Activated CD8-positive, alpha-beta T cell treated with anti-CD3 and anti-CD28 coated beads for 36 hours (primary cell): ENCODE measurements at places on chromosomes 16 and 17.

- no peak for DNase-seq
Measured at GRCh38 chr17:78351449-78352006, 8.3 kb downstream of the SOCS3 start.

DNA sequence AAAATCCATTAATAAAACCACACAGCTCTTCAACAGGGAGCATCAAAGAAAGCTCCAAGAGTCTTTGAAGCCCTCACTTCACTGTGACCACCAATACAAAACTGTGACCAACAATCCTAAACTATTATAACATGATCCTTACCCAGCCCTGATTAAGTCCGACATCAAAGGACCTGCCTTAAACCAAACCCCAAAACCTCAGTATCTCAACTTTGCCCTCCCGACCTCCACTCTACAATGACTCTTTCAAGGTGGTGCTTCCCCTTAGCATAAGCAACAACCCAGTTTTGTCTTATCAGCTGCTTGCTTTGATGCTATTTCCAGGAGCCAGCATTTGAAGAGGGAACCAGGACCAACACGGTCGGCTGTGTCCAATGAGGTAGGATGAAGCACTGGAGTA is 8.5 kb upstream of the PRSS22 start:
- DNase-seq, result no peak

DNA sequence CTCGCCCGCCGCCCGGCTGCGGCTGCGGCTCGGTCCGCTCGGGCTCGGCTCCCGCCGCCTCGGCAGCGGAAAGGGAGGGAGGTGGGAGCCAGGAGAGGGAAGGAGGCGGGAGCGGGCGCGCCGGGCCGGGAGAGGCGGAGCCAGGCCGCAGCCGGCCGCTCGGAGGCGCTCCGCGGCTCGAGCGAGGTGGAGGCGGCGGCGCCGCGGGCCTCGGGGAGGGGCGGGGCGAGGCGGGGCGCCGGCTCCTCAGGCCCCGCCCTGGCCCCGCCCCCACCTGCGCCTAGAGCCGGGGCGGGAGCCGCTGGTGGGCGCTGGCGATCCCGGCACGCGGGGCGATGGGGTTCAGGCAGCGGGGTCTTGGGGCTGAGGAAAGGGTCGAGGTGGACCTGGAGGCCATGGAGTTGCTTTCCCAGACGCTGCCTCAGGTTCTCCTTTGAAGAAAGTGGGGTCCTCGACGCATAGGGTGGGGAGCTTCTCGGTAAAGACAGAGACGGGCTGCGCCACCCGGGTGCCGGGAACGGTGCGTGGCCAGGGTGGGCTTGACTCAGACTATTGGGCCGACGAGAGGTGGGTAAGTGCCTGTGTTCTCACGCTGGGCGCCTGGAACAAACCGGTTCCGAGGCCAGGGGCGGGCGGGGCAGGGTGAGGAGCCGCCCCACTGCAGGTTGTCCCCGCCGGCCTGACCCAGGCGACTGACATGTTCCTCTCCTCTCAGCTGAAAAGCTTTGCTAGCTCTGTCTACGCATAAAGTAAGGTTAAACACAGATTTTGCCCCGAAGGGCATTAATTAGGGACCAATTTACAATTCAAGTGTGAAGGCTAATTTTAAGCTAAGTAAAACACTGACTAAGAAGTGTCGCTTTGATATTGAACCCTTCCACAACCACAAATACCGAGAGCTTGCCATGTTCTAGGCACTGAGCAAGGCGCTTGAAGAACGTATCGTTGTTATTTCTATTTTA is at the start of gene CMTM4:
Gene CMTM4 (minus strand): TSS at position 75 of the 962 bp plus-strand sequence. CDS start 218 bp downstream, outside the sequence.
- peak; percentile 70 for DNase-seq

DNA sequence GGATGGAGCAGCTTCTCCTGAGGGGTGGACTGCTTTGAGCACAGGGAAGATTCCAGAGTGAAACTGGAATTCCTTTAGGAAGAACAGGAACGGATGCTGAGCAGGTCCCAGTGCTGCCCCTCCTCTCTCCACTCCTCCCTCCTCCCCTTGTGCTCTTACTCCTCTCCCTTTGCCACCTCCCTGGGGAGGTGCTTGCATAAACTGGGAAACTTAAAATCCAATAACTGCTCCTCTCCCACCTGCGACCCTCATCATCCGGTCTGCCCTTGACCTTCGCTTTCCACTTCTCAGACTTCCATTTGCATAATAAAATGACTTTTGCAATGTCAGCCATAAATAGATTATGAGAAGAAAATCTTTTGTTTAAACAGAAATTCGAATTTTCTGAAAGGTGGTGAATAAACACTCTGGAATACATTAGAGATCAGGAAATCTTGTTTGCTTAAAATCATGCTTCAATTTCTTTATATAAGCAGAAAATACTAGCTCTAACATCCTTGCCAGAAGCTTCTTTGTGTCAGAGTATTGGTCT is 23.7 kb downstream of the HSBP1 start:
- no peak for DNase-seq

GRCh38 chr17:76714822-76715495 is 4.2 kb upstream of the MXRA7 start:
- DNase-seq, result peak; percentile 90

DNA sequence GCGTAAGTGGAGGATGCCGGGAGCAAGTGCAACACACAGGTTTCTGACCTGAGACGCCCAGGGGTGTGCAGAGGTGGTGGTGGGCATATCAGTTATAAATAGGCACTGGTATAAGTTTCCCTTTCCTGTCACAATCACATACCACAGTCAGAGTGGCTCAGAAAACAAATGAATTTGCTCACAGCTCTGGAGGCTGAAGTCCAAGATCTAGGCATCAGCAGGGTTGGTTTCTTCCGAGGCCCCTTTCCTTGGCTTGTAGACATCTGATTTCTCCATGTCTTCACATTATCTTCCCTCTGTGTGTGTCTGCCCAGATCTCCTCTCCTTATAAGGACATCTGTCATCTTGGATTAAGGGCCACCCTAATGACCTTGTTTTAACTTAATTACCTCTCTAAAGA is 250.5 kb upstream of the TNRC6C start:
- no peak for DNase-seq

DNA sequence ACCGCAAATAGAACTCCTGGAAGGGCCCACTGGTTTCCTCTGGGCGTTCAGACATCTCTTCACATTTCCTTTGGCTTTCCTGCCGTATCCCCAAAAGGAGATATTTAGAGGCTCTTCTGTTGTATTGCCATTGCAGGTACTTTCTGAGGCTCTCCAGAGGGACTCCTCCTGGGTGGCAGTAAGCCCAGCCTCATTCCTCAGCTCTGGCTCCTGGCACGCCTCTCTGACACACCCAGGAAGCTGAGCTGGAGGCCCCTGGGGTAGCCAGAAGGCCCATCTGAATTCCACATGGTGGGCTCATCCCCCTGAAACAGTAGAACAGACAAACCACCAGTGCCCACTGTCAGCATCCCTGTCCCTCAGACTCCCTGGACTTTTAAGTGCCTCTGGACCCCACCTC is 206.7 kb downstream of the PARN start:
- DNase-seq, result no peak

DNA sequence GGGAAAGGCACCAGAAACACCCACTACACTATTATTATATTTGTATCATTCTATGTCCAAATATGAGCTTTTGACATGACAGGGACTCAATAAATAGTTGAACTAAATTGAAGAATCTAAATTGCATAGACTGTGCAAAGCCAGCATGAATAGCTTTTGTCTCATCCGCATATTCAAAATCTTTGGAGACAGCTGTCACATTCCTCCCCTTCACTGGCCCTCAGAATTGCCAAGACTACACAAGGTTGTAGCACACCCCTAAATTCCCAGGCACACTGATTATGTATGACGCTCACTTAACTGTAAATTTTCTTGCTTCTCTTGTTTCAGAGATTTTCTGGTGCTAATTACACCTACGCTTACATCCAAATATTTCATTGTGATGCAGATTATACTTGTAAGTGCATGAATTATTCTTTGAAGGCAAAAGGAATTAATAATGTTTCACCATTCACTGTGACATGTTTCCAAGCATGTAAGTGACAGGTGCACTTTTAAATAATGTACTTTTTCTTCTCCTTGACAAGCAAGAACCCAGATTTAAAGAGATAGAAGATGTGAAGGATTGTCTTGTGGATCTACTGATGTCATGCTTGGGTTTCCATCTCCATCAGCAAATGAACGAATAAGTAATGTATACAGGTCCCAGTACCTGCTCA is 47.5 kb downstream of the CA10 start:
- DNase-seq, result no peak

- no peak for DNase-seq
Measured at GRCh38 chr16:68459457-68459856, 11.1 kb upstream of the SMPD3 start.

- peak; percentile 9 for DNase-seq
Measured at GRCh38 chr16:3698941-3699340, 18.4 kb downstream of the TRAP1 start.

- peak; percentile 99 for DNase-seq
Measured at GRCh38 chr17:47649153-47649971, at the start of gene KPNB1. TSS of gene KPNB1 (plus strand) at chr17:47649919. CDS start at chr17:47650245, 326 bp downstream.

DNA sequence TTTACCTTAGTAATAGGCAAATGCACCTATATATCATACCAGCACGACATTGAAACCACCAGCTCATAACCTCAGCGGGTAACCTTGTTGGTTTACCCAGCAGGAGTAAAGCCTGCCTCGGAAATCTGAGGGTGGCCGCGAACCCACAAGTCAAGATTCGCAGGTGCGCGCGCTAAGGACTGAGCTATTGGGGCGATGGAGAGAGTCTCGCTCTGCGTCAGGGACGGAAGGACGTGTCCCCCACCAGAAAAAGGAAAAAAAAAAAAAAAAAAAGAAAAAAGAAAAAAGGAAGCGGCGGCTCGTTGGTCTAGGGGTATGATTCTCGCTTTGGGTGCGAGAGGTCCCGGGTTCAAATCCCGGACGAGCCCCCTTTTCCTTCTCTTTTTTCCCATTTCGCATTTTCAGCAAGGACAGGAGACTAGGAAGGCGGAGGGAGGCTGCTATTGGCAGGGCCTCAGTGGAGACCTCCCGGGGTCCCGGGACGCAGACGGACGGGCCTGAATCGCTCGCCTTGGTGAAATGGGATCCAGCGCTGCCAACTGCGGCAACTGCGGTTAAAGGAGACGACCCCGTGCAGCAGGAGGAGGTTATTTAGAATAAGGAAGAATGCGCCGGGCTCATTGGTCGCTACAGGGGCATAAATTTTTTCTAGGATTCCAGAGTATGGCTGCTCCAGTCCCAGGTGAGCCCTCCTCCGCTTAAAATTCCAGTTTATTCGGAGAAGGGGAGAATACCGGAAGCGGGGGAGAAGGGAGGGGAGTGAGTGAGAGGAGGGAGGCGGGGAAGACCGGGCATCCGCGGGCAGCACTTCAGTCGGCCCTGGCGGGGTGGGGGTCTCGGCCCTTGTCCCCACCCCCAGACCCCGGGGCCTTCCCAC is at the start of gene OR1F1:
Gene OR1F1 (plus strand): TSS at position 407 of the 877 bp plus-strand sequence.
- peak; percentile 88 for DNase-seq

GRCh38 chr17:73914536-73915274 is 270.5 kb upstream of the SDK2 start:
- DNase-seq, result no peak

DNA sequence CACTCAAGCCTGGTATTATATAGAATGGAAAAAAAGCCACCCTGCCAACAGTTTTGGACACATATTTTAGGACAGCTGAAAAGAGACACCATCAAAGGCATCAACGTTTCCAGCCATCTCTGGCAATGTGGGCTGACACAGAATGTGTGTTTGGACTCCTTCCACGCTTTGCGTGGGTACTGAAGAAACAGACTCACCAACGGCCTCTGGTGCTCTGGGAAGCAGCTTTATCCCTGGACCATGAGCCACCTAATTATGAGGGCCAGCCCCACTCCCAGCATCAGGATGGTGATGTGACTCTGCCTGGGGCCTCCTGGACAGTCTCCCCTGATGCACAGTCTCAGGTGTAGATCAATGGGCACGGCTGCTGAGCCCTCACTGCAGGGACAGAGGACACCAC is 27.9 kb downstream of the CCDC57 start:
- no peak for DNase-seq

- no peak for DNase-seq
Measured at GRCh38 chr17:79815836-79816461, 19.1 kb upstream of the CBX8 start.

GRCh38 chr17:6556121-6557039 is at the start of gene PITPNM3:
TSS of gene PITPNM3 (minus strand) at chr17:6556555. CDS start at chr17:6556406, 149 bp downstream.
- DNase-seq, result no peak

DNA sequence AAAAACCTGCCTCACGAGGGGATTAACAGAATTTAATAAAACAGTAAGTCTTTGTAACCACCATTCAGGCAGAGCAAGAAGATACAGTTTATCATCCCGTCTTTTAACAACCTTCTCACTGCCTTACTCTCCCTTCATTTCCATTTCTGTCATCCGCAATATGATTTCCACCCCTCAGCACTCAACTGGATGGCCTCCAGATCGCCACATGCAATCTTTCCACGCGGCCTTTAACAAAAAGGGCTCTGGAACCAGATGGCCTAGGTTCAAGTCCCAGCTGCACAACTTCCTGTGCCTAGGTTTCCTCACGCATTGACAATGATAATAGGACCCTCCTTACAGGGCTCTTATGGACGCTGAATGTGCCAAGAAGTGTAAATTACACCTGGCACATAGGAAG is 103.6 kb downstream of the GAS7 start:
- DNase-seq, result no peak

DNA sequence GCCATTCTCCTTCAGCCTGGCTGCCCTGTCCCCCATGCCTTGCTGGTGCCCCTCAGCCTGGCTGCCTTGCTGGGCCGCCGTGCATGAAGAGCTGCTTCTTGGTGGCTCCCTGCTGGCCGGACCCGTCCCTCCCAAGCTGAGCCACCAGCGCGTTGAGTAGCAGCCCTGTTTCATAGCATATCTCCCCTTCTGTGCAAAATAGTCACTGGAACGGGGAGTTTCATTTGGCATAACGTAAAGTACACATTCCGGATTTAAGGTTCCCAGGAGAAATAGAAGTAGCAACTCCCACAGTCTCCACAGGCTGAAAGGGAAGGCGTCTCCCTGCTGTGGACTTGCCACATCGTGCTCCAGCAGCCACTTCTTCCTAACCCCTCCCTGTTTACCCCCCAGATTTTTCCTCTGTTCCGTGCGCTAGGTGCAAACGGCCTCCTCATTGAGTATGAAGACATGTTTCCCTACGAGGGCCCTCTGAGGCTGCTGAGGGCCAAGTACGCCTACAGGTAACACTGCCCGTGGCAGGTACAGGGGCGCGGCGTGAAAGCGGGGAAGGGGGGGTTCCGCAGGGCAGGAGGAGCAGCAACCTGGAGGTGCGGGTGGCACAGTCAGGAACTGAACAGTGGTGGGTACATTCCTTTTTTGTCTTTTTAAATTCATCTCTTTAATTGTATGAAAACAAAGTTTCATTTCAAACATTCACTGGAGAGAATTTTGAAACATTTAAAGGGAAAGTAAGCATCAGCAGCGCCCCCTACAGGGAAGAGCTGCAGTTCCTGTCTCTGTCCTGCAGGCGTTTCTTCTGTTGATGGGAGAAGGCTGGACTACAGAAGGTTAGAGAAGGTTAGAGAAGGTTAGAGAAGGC is 5.8 kb upstream of the OGFOD3 start:
- DNase-seq, result peak; percentile 81

- DNase-seq, result no peak
Measured at GRCh38 chr17:4522661-4523060, 24.0 kb downstream of the SPNS2 start.

- no peak for DNase-seq
Measured at GRCh38 chr16:84848986-84849634, 29.3 kb downstream of the CRISPLD2 start.

DNA sequence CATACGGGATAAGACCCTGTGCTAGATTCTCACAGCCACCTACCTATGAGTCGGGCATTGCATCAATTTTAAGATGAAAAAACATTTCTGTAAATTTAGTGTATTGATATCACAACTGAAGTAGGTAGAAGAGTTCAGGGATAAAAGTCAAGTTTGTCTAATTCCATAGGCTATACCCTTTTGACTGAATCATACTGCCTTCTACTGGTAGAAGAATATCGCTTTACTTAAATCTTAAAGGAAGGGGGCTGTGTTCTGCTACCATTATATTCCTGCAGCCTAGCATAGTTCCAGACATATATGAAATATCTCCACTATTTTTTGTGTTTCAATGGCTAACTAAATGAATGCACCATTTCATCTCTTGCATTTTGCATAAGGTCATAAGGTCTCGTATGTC is 1128.6 kb downstream of the CDH8 start:
- no peak for DNase-seq
